Fibroblast of villous mesenchyme (primary cell): ENCODE measurements at places on chromosomes 6 and 20. TPM values are rescaled to one million over a fixed set of nuclear protein-coding genes. Genes with fewer than 3 reads are reported as not detected.

DNA sequence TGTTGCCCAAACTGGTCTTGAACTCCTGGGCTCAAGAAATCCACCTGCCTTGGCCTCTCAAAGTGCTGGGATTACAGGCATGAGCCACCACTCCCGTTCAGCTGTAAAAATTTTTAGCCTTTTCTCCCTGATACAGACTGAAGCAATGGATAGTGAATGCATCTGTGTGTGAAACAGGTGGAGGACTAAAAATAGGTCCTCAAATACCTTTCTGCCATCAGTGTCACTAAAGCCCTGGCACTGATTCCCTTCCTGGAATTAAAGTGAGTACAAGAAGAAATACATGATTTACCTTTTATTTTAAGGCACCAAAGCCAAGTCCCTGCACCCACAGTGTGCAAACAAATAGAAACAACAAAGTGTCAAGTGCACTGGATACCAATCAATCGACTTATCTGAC is 25.1 kb downstream of the TULP4 start:
- no peak for DNase-seq

GRCh38 chr6:1593958-1594314 is 15.8 kb upstream of the FOXC1 start:
- no peak for DNase-seq

KIF25 gene
- under 0.01 TPM in 1 of 2 replicates, not detected in the other for total RNA-seq

LINC00237 gene
- total RNA-seq: not detected in 2 replicates

VWA7 gene
- under 0.01 TPM in 2 replicates for total RNA-seq

GMPR gene
- 4.7 and 7.1 TPM in 2 replicates for total RNA-seq
